ENCODE measurements at places on chromosomes 16 and 17. TPM values are rescaled to one million over a fixed set of nuclear protein-coding genes. Genes with fewer than 3 reads are reported as not detected.

JMJD6 gene
- 34.3 TPM for polyA plus RNA-seq

AGRP gene
- polyA plus RNA-seq, result 2.7 TPM

NIP7 gene
- 9.9 TPM for polyA plus RNA-seq

CHST4 gene
- not detected for polyA plus RNA-seq

CSH1 gene
- not detected for polyA plus RNA-seq

DNA sequence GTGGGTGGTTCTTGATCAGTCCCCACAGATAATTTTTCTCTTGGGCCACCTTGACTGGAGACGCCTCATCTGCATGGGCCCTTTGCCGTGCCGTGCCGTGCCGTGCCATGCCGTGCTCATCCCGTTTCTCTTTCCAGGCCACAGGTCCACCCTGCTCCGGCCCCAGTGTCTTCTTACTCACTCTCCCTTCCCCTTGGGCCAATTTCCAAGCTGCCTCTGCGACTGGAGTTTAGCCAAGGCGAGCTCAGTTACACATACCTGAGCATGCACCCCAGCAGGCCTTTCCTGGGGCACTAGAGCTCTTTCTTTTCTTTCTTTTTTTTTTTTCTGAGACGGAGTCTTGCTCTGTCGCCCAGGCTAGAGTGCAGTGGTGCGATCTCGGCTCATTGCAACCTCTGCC, 40.5 kb upstream of the MGAT5B start:
- no peak overlapping the region for H3K27ac ChIP-seq
- H3K4me3 ChIP-seq, result no peak overlapping the region
- H3K27me3 ChIP-seq, result no peaks in the 10 kb centered on the region

- H3K4me1 ChIP-seq, result no peaks in the 10 kb centered on the region
- DNase-seq, result no peak
- no peaks in the 10 kb centered on the region for H3K36me3 ChIP-seq
- no peak overlapping the region for H3K27ac ChIP-seq
- H3K27me3 ChIP-seq, result no peaks in the 10 kb centered on the region
These were observed 153.2 kb upstream of the MON1B start for GRCh38 chr16:77037696-77038347.

DNA sequence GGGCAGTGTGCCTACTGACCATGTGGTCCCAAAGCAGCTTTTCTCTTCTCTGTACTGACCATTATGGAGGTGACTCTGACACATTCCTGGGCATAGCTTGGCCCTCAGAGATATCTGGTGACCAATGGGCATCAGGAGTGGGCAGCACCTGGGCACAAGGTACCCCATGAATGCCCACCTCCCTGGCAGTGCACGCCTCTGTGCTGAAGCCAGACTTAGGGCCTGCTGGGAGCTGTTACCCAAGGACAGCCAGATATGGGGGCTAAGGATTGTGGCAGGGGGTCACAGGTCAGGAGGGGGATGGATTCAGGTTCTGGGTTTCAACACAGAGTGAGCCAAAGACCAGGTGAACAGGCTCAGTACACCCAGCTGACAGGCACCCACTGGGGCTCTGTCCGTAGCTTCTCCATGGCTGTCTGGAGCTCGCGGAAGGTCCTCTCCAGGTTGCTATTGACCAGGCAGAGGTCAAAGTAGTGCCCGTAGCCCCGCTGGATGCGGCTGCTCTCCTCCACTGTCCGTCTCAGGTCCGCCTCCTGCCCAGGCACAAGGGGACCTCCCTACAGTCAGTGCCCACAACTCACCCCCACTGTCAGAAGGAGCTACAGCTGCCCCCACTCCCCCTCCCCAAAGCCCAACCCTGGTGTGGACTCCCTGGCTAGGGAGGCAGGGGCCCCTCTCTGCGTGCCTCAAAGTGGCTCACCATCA, 29.7 kb downstream of the MPP2 start:
- no peaks in the 10 kb centered on the region for H3K27me3 ChIP-seq
- peaks cover 2% of the 10 kb centered on the region for H3K4me1 ChIP-seq
- H3K36me3 ChIP-seq, result no peaks in the 10 kb centered on the region
- no peak overlapping the region for H3K27ac ChIP-seq
- no peak overlapping the region for H3K4me3 ChIP-seq

DNA sequence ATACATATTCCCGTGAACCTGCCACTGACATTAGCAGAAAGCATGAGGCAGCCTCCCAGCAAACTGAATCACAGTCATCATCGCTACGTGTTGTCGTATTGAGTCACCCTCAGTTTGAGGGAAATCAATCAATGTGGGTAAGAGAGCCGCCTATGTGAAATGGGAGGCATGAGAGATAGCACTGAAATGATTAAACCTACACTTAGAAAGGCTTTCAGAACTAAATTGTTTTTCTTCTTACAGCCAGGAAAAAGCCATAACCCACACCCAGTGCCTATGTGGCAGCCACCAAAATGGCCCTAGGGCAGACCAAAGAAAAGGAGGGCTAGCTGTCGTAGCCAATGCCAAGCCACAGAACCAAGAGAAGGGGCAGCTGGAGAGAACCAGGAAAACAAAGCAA, 90.5 kb downstream of the ADAMTS18 start:
- no peak for DNase-seq
- no peaks in the 10 kb centered on the region for H3K4me1 ChIP-seq
- no peak overlapping the region for H3K4me3 ChIP-seq
- no peaks in the 10 kb centered on the region for H3K27me3 ChIP-seq
- H3K27ac ChIP-seq, result no peak overlapping the region
- no peaks in the 10 kb centered on the region for H3K36me3 ChIP-seq

DNA sequence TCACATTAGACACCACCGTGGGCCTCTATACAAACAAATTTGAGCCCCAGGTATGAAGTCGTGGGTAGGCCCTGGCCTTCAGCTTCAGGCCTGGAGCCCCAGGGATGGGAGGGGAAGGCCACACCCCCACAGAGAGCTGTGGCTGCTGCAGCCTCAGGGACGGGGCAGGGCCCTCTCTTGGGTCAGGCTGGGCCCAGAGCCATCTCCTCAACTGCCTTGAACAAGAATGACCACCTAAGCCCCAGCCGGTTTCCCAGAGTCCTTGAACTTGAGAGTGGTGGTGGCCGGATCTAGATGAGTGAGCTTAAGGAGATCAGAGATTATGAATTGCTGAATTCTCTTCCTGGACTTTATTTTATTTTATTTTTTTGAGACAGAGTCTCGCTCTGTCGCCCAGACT, 18.6 kb downstream of the SCNN1B start:
- H3K27me3 ChIP-seq, result no peaks in the 10 kb centered on the region
- H3K4me1 ChIP-seq, result no peaks in the 10 kb centered on the region
- no peak overlapping the region for H3K27ac ChIP-seq
- peak; percentile 24 for DNase-seq
- H3K36me3 ChIP-seq, result no peaks in the 10 kb centered on the region

DNA sequence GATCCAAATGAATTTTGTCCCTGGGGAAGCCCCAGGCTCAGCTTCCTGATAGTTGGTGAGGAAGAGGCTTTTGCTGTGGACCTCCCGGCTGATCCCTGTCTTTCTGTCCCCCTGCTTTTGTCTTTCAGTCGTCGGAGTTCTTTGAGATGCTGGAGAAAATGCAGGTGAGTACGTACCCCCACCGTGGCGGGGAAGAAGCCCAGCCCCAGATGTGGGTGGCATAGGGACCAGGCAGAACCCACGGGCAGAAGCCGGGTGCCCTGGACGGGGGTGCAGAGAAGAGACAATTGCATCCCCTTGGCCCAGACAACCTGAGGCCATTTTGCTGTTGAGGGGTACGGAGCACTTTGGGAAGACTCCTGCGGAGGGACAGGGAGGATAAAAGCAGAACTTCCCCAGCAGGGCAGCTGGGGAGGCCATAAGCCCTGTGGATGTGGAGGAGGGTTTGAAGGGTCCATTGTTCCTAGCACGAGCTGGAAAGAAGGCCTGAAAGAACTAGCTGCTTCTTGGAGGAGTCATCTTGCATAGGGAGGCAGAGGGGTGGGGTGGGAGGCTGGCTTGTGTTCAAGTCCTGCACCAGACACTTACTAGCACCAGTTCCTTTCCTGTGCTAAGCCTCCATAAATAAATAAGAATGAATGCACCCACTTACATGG, 105.6 kb downstream of the OR1D5 start:
- DNase-seq, result no peak
- no peak overlapping the region for H3K27ac ChIP-seq
- H3K27me3 ChIP-seq, result no peaks in the 10 kb centered on the region

DNA sequence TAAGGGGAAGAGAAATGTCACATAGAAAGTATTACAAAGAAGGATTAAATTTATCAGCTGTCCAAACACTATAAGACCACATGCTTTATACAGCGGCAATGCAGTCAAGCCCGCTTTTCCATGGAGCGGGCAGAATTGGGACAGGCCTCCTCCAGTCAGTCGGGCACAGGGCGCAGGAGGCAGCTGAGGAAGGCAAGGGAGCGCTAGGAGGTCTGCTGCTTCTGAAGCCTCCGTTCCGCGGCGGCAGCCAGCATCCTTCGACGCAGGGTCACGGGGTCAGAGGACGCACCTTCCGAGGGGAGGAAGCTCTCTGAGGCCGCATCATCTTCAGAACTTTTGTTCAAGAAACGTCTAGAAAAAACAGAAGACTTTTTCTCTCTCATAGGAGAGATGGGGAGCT, 62.6 kb downstream of the AMFR start:
- H3K36me3 ChIP-seq, result peaks cover 4% of the 10 kb centered on the region
- peaks cover 23% of the 10 kb centered on the region for H3K4me1 ChIP-seq
- no peak for DNase-seq
- H3K27ac ChIP-seq, result no peak overlapping the region
- no peak overlapping the region for H3K4me3 ChIP-seq

- no peak overlapping the region for H3K27ac ChIP-seq
- no peaks in the 10 kb centered on the region for H3K36me3 ChIP-seq
- no peaks in the 10 kb centered on the region for H3K27me3 ChIP-seq
- peaks cover 3% of the 10 kb centered on the region for H3K4me1 ChIP-seq
- no peak for DNase-seq
- no peak overlapping the region for H3K4me3 ChIP-seq
These were observed 3.0 kb downstream of the NTAN1 start for GRCh38 chr16:15052747-15053476.

DNA sequence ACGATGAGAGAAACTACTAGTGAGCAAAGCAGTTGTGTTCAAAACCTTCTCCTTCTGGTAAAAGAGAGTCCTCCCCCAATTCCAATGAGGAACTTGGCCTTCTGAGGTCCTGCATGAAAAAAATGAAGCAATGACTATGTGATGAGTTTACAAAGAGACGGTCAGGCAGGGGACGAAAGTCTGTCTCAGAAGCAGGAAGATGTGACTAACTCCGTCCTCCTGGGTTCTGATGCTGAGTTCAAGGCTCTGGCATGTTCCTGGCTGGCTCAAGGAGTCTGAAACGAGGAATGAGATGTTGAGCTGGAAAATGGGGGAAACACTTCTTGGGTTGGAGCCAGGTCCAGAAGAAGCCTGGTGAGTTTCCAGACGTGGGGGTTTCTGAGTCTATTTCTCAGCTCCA, 129.6 kb downstream of the CPPED1 start:
- DNase-seq, result no peak
- no peak overlapping the region for H3K27ac ChIP-seq
- H3K4me3 ChIP-seq, result no peak overlapping the region
- H3K36me3 ChIP-seq, result no peaks in the 10 kb centered on the region

DNA sequence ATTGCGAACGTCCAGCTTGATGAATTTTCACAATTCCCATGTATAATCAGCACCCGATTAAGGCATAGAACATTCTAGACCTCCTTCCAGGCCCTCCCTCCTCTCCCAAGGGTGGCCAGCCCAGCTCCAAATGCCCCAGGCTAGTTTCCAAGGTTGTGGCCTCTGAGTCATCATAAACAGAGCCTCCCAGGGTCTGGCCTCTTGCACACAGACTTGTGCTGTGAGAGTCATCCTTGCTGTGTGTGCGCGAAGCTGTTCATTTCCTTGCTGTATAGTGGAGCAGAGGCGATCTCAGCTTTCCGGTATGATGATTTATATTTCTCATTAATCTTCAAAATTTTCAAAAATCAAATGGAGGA, 20.5 kb upstream of the JPH3 start:
- no peaks in the 10 kb centered on the region for H3K27me3 ChIP-seq
- peak overlapping the region; percentile 67 for H3K27ac ChIP-seq
- H3K4me3 ChIP-seq, result no peak overlapping the region
- no peaks in the 10 kb centered on the region for H3K36me3 ChIP-seq
- DNase-seq, result peak; percentile 92

DNA sequence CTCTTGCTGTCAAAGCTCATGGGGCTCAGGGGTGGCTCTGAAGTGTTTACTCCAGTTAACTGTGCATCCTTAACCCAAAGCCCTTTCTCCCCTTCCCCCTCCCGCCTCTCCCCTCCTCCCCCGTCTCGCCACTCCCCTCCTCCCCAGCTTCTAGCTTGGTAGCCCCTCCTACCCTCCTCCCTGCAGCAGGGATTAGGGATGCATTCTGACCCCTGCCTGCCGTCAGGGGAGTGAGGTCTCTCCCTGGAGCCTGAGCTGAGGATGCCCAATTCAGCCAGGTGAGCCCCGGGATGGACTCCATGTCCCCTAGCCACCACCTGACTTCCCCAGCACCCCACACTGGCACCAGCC, 1.6 kb downstream of the HS3ST6 start:
- no peak overlapping the region for H3K4me3 ChIP-seq
- H3K4me1 ChIP-seq, result no peaks in the 10 kb centered on the region
- no peak for DNase-seq
- H3K27me3 ChIP-seq, result peaks cover 29% of the 10 kb centered on the region

GRCh38 chr17:30212750-30213149, 22.7 kb downstream of the SLC6A4 start:
- no peak overlapping the region for H3K27ac ChIP-seq
- H3K4me3 ChIP-seq, result no peak overlapping the region
- H3K4me1 ChIP-seq, result no peaks in the 10 kb centered on the region
- DNase-seq, result no peak
- H3K27me3 ChIP-seq, result no peaks in the 10 kb centered on the region
- H3K36me3 ChIP-seq, result no peaks in the 10 kb centered on the region

GRCh38 chr17:53186001-53186400, 636.7 kb upstream of the KIF2B start:
- no peaks in the 10 kb centered on the region for H3K36me3 ChIP-seq
- H3K27ac ChIP-seq, result no peak overlapping the region
- no peak for DNase-seq
- no peak overlapping the region for H3K4me3 ChIP-seq
- H3K27me3 ChIP-seq, result no peaks in the 10 kb centered on the region

- H3K27me3 ChIP-seq, result no peaks in the 10 kb centered on the region
- H3K4me3 ChIP-seq, result no peak overlapping the region
- no peak overlapping the region for H3K27ac ChIP-seq
- H3K36me3 ChIP-seq, result no peaks in the 10 kb centered on the region
- H3K4me1 ChIP-seq, result no peaks in the 10 kb centered on the region
These were observed 21.4 kb upstream of the ZFP90 start for GRCh38 chr16:68517606-68518166.

DNA sequence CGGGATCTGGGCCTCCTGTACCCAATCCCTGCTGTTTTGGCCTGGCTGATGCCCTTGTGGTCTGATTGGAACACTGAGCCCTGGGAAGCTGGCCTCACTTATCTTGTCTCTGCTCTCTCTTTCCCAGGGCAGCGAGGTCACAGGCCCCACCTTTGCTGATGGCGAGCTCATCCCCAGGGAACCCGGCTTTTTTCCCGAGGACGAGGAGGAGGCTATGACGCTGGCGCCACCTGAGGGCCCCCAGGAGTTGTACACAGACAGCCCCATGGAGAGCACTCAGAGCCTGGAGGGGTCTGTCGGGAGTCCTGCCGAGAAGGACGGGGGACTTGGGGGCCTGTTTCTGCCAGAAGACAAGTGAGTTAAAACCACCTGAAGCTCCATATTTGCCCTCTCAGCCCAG, 126.0 kb downstream of the RAB11FIP4 start:
- H3K27ac ChIP-seq, result no peak overlapping the region
- peaks cover 8% of the 10 kb centered on the region for H3K4me1 ChIP-seq

Measured in kidney (tissue), 22 donors.